Activated CD8-positive, alpha-beta memory T cell treated with anti-CD3 and anti-CD28 coated beads for 24 hours (primary cell): ENCODE measurements at places on chromosomes 12 and 14.
A peak's percentile ranks its signal among the peaks of the same experiment; 100 is the strongest.

- DNase-seq: no peak
Observed at GRCh38 chr12:124684971-124685688, 117.7 kb upstream of the NCOR2 start.

- DNase-seq: no peak
Observed at GRCh38 chr12:93537769-93538168, 34.7 kb upstream of the SOCS2 start.

- peak; percentile 69 for DNase-seq
Observed at GRCh38 chr14:22973217-22974032, 8.9 kb downstream of the AJUBA start.

DNA sequence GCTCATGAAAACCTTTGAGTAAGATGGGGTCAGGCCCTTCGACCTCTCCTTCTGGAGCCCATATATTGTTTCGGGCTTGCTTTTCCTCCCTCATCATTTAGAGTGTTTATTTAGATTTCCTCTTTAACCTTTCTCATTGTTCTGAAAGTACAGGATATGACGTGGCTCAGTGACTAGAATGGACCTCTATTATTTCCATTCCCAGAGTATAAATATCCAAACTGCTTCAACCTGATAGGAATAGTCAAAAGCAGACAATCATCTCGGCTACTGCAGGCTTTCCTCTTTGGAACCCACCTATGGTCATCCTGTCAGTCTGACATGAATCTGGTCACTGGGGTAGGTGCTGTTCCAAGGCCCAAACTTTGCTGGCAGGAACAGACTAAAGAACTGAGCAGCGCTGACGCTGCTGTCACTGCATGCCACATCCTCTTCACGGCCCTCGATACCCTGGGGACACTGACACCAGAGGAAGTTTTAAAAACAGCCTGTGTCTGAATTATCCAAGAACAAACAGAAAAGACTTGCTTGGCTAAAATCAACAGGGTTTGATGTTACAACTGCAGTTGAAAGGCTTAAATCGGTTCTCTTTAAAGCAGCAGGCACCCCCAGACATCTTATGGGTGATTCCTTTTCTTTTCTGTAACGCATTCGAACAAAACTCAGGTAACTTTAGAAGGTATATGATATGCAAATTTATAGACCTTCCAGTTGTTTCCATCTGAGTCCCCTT lies 5.0 kb upstream of the DDX47 start:
- DNase-seq: peak; percentile 75

- no peak for DNase-seq
Observed at GRCh38 chr14:105910426-105910825, 384.0 kb downstream of the TMEM121 start.

DNA sequence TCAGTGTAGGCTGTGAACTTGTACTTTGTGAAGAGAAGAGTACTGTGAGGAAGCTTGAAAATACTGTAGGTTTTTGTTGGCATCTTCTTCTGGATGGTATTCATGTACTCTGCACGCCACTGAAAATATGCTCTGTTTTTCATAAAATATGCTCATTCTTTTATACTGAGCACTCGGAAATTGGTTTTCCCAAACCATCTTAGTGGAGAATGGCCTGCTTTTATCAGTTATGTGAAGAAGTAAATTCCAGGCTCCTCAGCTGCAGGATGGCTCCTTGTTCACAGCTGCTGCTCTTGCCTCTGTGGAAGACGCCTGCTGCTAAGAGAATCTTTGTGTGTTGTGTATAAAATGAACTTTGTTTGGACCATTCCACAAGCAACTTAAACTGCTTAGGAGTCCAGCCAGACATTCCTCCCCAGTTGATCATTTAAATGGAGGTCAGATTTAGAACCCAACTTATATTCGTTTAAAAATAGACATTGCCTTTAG lies 443.5 kb upstream of the RGS6 start:
- no peak for DNase-seq

GRCh38 chr14:32627545-32628298 lies 298.6 kb downstream of the AKAP6 start:
- DNase-seq: no peak

DNA sequence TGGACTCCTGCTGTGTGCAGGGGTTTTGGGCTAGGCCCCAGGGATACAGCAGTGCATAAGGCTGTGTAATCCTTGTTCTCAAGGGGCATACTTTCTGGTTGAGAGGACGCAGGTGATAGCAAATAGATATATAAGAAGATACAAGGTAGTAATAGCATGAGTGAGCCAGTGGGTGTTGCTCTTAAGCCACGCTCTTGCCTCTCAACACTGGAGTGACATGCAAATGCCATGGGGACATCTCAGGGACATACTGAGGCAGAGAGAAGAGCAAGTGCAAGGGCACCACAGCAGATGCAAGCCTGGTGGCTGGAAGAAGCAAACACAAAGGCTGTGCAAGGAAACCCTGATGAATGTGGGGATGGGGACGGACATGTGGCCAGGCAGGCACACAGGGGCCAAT lies 223.3 kb downstream of the CHST11 start:
- DNase-seq: no peak
